NCI-H2081 treated with DMSO at 0.1 percent for 48 hours (cell line): ENCODE measurements at places on chromosomes 3 and 15.

DNA sequence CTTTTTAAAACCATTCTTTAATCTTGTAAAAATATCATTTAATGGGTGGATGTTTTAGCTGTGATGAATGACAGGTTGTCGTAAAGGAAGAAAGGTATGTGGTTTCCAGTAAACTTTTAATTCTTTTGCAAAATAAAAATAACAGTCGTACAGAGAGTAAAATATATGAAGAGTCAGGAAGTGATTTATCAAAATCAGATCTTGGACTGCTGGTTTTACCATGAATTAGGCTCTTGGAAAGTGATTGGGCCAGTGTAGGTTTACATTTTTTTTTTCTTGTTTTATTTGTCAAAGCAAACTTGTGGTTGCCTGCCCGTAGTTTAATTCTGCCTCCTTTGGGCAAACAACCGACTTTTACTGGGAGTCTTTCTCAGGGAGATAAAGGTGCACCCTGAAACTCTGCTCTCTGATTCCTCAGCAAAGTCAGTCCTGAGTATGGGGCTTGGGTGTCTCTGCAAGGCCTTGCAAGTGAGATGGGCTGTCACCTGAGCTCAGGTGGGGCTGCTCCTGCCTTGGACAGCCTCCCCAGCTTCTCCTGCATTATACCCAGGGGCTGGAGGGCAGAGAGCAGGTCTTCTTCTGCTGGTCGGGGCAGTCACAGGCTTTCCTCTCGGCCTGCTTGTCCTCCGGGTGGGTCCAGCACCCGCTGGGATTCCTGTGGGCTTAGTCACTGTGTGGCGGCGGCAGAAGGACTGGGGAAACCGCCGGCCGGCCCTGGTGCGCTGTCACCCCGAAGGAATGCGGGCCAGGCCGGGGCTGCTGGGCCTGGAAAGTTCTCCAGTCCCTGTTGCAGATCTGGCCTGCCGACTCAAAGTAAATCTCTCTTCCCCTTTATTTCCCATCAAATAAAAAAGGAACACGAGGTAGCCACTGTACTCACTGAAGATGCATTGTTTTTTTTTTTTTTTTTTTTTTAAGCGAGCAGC lies 79.0 kb downstream of the IGF1R start:
- no peak for DNase-seq

DNA sequence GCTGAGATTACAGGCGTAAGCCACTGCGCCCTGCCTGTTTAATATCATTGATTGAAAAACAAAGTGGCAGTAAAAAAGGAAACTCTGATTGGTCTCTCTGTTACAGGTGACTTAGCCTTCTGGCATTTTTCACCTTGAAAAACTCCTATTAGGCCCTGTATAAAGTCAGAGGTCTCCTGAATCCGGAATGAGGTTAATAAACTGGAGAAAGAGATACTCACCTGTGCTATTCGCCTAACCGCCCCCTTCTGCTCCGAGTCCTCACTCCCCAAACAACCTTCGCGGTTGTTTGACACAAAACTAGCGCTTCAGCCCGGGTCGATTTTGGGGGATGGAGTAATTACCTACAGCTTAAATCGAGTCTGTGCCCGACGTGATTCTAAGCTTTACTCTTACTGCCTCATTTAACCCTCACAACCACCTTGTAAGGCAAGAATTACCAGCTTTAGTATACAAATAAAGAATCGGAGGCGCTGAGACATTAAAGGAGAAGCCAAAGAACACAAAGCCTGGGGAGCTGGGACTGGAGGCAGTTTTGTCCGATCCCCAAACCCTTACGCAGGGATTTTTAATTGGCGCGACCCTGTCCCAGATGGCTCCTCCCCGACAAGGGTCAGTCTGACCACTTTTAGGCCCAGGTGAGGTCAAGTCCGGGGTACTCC lies 441 bp downstream of the CEP70 start:
- DNase-seq = no peak

DNA sequence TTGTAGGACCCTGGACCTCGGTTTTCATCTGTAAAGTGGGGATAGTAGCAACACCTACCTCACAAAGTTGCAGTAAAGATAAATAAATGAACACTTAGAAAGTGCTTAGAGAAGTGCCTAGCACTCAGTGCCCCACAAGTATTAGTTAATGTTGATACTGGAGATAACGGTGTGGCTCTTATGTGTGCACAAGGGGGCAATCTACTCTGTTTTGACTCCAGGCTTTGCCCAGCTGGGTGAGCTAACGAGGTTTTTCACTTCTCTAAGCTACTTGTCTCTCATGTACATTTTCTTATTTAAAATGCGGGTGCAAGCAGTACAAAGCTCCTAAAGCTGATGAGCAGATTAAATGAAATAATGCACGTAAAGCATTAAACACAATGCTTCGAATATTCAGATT lies 193.5 kb upstream of the ICE2 start:
- no peak for DNase-seq

GRCh38 chr3:131880948-131881347 lies 153.9 kb downstream of the CPNE4 start:
- no peak for DNase-seq

DNA sequence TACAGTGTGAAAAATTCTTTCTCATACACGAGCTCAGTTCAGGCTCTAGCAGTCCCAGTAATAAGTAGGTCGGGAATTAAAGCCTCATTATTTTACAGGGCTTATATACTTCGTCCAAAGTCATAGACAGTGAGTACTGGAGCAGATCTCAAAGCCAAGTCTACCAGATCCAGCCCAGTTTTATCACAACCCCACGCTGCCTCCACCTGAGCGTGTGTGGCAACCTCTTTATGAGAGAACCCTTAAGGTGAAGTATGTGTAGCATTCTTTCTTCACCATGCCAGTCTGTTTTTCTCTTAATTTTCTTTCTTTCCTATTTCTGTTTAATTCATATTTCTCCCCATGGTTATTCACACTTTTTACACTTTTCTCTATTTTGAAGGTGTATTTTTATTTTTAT lies 574.6 kb upstream of the ARPP21 start:
- no peak for DNase-seq

DNA sequence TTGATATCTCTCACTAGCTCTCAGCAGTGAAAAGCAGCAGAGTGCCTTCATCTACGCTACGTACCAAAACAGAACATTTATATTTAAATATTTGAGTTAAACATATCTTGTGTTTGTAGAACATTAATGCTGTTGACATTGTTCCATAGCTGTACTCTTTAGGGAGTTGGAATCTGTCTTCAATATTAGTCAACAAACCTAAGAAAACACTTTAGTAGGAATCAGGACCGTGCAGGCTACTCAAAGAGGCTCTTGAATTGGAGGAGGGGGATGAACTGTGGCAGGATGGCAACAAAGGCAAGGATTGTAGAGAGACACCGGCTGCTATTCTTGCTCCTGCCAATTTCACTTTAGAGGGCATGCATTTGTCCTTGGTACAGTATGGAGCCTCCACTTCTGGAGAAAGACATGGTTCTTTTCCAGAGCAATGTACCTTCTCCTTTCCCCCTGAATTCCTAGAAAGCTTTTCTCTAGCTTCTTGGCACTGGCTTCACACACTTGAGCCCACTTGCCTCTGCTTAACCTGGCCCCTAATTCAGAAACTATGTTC lies 265.9 kb downstream of the CD47 start:
- no peak for DNase-seq

- no peak for DNase-seq
Observed at GRCh38 chr3:175469124-175469523, 610.0 kb downstream of the NAALADL2 start.

DNA sequence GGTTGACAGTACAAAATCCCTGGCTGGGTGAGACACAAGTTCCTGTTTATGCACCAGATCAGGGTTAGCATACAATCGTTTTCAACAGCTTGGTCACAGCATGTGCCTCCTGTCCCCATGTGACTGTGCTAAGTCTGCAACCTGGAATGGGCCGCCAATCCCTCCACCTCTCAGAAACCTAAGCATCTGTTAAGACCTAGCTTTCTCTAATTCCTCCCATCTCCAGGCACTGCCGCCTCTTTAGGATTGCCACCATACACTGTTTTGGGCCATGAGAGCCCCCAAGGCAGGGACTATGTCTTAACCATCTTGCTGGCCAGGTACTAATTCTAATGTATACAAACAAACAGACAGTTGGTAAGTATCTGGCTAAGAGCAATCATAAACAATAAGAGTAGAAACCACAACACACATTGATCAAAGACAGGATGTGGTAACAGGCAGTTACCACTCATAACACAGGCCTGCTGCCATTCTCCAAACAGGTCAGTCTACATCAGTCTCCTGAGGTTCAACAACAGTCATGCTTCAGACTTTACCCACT lies 25.6 kb downstream of the SEC22C start:
- no peak for DNase-seq

DNA sequence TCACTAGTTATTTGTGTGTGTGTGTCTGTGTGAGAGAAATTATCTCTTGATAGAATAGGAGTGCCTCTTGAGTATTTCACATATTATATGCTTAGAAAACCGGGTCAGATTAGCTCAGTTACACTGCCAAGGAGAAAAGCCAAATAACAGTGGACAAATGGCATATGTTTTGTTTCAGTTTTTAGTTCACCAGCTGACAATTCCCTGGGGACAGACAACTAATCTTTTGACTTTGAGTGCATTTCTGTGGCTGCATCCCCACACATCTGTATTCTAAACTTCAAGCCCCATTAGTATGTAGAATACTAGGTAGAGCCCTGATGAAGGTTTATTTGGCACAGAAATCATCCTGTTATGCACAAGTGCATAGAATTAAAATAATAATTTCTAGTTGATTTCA lies 227.7 kb upstream of the CNTN3 start:
- DNase-seq = no peak

GRCh38 chr15:85839643-85840042 lies 44.9 kb upstream of the KLHL25 start:
- no peak for DNase-seq

DNA sequence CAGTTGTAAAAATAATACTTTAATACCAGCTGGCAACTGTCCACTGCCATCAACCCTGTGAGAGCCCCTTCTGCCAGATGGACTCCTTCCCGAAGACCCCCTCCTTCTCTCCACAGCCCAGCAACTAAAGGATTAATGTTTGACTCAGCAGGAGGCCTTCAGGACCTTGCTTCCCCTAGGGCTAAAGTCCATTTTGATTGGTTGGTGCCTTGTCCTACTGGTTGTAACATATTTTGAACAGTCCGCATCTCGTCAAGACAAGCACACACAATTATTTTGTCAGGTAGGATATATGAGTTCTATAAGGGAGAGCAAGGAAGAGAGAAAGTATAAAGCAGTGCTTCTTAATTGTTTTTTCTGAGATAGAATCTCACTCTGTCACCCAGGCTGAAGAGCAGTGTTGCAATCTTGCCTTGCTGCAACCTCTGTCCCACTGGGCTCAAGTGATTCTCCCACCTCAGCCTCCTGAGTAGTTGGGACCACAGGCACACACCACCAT lies 18.6 kb downstream of the ACOX2 start:
- DNase-seq = no peak

DNA sequence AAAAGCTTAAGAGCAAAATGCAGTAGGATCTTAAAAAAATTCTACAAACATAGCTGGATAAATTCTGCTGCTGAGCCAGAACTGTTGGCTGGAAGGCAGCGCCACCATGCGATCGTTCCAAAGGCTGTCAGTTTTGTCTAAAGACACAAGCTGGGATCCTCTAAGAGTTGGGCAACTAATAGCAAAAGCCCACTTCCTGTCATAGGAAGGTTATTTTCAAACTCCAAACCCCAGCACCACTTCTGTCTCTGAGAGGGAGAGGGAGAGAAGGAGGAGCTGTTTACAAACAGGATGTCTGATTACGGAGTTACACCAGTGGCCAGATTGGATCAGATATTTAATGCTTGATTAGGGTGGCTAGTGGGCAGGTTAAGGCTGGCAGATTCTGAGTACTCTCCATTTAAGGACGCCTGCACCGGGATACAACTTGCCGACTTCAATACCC lies 44.0 kb downstream of the EIF4E3 start:
- DNase-seq = no peak

DNA sequence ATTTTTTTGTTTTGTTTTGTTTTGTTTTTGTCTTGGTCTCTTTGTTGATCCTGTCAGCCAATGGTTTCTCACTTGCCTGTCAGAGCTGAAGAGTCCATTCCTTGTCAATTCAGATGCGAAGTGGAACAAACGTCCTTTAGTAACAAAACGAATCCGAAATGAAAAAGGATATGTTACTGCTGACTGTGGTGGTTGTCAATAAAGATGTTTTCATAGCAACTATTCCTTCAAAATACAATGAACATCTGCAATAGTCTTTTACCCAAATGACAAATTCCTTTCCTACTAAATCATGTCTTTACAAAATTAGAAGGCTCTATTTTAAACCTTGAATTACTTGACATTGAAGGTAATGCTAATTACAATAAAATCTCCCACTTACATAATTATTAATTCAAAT lies 134.7 kb downstream of the SERPINI1 start:
- no peak for DNase-seq

- no peak for DNase-seq
Observed at GRCh38 chr3:128483657-128484403, 9.2 kb downstream of the GATA2 start.

DNA sequence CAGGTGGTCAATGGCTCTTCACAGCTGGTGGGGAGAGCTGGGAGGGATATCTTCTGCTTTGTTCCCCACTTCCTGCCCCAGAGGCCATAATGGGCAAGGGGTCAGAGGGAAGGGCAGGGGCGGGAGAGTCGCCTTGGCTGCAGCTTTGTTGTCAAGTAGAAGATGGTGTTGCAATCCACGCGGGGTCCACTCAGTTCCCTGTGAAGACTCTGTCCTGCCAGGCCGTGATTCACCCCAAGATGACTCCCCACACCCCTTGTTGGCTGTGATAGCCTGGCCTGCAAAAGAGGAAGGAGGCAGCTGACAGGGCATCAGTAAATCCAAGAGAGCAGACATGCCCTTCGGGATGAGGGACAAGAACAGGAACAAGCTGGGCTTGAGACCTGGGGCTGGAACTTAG lies 6.9 kb downstream of the GALNT15 start:
- no peak for DNase-seq

DNA sequence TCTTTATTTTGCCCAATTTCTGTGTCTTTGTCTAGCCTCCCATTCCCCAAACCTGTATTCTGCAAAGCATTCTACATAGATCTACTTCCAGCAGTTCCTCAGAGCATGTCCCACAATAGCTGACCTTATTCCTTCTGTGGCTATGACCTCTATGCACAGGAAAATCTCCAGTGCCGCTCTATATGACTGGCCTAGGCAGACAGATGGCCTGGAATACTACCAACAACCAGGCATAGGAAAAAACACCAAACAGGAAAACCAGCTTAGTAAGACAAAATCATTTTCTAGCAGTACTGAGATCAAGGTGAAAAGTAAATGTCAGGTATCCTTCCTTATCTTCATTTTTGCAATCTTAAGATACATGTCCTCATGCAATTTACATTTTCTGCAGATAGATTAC lies 1115.0 kb downstream of the IGSF11 start:
- no peak for DNase-seq

DNA sequence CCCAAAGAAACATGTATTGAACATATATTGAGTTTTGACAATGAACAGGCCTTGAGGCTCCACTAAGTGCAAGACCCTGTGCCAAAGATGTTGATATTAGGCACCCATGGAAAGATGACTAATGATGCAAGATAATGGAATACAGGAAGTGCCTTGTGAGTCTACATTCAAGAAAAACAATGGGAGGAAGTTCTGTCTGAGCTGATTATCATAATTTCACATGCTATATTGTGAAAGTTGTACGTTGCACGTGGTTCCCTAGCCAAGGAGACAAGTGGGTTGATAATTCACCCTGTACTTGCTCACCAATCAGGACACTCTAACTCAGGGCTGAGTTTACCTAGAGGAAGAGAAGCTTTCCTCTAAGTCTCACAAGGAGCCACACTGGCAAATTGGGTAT lies 186.9 kb upstream of the STAC start:
- DNase-seq = no peak

- no peak for DNase-seq
Observed at GRCh38 chr15:59237119-59237855, 30.6 kb downstream of the LDHAL6B start.

GRCh38 chr3:180123928-180124327 lies 87.2 kb upstream of the PEX5L start:
- no peak for DNase-seq
